ENCODE measurements at places on chromosomes 1 and 21.

- DNase-seq = no peak
Observed at GRCh38 chr1:151547119-151547899, 7.2 kb downstream of the TUFT1 start.

DNA sequence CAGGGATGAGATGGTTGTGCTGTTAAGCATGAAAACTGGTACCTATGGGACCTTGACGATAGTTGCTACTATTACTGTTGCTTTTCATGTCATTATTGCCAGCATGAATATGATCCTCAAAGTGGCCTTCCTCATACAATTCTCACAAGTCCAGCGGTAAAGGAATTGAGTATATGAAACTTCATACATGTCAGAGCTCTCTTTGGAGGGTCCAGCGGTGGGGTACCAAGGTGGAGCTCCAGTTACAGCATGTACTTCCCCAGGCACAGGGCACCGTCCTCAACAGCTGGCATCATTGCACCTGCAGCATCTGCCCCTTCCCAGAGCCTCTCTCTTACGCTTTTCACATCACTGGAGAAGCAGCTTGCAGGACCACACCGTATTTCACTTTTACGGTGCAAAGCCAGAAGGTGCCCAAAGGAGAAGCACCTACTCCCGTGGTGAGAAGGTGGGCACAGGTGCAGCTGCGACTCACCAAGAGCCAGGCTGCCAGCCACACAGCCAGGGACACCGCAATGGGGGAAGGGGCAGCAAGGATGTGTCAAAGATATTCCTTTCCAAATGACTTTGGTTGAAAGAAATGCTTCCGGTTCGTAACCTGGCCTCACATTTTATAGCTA is 166.4 kb upstream of the IRF2BP2 start:
- no peak for DNase-seq

- no peak for DNase-seq
Observed at GRCh38 chr1:154791292-154792166, 78.6 kb downstream of the KCNN3 start.

GRCh38 chr1:212537610-212538009 is 71.0 kb upstream of the ATF3 start:
- no peak for DNase-seq

GRCh38 chr1:55957276-55957675 is 622.1 kb downstream of the PLPP3 start:
- DNase-seq = no peak

DNA sequence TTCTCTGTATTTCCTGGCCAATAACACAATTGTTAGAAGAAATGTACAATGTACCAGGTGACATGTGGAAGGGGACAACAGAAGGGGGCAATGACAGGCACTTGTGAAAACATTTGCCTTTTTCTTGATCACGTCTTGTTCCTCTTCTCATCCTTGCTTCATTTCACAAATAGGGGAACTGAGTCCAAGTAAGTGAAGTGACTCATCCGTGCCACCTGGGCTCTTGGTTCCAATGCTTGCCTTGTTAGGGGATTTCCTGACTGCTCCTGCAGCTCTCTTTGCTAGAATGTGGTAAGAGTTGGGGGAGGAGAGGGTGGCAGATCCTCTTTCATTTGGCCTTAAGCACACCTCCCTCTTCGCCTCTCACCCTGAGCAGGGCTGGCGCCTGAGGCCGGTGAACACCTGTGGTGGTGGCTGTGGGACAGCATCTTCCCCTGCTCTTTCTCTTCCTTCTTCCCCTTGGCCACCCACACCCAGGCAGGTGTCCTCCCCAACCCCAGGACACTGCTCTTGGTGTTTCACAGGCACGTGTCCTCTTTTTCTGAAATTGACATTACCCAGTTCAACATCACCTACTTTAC is 2.2 kb upstream of the RHEX start:
- DNase-seq = no peak

- no peak for DNase-seq
Observed at GRCh38 chr1:15196807-15197530, 43.4 kb downstream of the TMEM51 start.

DNA sequence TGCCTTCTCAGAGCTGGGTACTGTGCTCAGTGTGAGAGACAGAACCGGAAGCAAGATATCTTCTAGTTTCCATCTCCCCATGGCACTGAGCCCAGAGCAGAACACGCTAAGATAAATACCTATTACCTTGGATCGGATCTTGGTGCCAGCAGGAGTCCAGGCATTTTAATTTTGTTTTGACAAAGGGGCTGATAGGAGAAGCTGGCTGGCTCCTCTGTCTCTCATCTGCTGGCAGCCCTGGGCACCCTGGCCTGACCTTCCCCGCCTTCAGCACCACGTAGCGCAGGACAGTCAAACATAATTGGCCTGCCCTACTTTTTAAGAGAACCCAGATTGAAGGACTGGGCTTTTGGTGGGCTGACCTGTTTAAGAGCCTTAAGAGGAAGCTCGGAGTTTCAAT is 160.7 kb upstream of the KLHDC7A start:
- DNase-seq = no peak

All from iPS DF 6.9 (cell line).